Neural crest cell (in vitro differentiated cells): ENCODE measurements at places on chromosomes 12 and 14.

DNA sequence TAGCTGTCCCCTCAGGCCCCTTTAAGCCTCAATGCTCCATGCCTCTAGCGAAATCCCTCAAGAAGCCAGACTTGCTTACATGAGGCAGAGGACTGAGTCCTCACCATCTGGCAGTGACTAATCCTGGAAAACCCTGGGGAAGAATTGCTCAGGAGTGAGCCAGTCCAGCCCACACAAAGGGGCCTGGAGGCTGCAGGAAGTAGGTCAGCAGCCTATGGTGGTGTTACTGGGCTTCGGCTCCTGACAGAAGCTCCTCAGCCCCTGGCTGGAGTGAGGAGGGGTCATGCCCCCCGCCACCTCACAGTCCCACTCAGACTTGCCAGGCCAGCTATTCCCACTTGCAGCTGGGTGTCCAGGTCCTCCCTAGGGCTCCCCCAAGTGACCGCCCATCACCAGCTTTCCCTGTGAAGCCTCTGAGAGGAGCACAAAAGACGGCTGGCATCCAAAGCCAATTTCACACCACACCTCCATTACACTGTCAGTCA lies 250.5 kb downstream of the DPF3 start:
- DNase-seq = no peak

GRCh38 chr12:90102957-90103652 lies 394.5 kb upstream of the ATP2B1 start:
- DNase-seq = no peak

GRCh38 chr14:95695913-95696312 lies 9.7 kb downstream of the TCL1B start:
- no peak for DNase-seq

DNA sequence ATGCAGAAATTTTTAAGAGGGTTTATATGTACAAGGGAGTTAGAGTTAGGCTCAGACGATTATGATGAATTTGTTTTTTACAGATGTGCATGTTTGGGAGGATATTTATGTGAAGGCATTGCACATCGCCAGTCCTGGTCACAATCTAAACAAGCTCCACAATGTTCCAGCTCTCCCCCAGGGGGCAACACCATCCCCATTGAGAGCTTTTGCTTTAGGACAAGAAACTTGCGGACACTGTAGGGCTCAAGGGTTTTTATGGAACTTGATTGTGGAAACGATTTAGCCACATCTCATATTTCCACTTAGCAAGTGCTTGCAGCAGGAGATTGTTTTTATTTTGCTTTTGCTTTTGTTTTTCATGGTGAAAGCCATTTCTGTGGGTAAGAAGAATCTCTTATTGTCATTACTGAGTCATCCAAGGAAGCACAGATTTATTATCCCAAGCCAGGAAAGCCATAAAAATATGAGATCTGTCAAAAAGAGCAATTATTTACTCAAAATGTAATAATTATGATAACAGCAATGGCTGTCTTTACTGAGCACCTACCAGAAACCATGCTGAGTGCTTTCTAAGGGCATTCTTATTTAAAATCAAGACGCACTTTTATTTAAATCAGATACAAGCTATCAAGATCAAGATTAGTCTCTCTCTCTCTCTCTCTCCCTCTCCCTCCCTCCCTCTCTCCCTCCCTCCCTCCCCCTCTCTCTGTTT lies 276.7 kb upstream of the SRRM4 start:
- DNase-seq = no peak

DNA sequence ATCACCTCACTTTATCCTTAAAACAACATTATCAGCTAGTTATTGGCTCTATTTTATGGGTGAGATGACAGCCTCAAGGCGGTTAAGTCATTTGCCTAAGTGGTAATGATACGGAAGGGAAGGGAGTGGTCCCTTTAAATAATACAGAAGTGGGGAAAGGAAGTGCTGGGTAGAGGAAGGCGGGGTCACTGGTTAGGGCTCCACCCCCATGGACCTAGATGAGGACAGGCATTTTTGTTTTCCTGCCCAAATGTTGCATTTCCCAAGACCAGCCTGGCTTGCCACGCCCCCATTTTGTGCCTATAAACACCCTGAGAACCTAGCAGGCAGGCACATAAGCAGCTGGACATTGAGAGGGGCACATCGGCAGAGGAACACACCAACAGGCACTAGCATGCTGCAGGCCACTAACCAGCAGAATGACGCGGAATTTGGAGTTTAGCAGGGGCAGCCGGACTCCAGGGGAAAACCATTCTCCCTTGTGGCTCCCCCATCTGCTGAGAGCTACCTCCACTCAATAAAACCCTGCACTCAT lies 100.9 kb downstream of the EPS8 start:
- peak; percentile 44 for DNase-seq

GRCh38 chr12:56987551-56988053 lies 18.7 kb downstream of the ZBTB39 start:
- DNase-seq = peak; percentile 86

DNA sequence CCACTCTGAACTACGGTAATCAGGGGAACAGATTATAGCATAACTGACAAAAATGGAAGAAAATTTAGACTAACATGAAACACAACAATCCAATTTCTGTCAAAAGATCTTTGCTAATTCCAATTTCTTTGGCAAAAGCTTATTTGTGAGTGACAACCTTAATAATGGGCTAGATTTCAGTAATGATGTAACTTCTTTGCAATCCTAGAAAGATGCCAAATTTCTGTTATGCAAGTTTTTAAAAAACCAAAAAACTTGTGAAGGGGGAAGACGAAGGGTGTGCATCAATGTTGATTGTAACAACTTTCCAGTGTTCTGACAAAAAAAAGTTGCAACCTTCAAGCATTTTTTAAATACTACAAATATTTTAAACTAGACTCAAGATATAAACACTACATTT lies 59.9 kb downstream of the DICER1 start:
- DNase-seq = no peak

GRCh38 chr14:103296987-103297386 lies 37.0 kb upstream of the EIF5 start:
- no peak for DNase-seq

GRCh38 chr12:43840338-43840737 lies 4.5 kb downstream of the TMEM117 start:
- no peak for DNase-seq

DNA sequence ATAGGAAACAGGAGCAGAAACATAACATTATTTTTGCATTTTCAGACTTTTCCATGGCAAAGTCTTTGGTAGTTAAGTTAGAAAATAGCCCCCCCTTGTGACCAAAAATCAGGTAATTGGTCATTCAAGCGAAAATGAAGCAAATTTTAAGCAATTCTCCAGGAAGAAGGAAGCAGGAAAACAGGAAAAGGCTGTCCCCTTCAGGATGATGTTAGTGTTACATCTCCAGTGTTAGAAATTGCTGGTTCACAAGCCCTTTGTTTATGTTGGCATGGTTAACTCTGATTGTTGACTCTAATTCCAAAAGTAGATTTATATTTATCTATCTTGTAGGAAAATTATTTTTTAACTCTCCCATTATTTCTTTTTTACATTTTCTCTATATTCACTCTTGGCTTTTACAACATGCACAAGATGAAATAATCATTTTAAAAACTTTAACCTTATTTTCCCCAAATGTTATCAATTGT lies 18.8 kb upstream of the GAS2L3 start:
- peak; percentile 50 for DNase-seq

GRCh38 chr14:75267141-75267721 lies 11.4 kb upstream of the FOS start:
- no peak for DNase-seq

DNA sequence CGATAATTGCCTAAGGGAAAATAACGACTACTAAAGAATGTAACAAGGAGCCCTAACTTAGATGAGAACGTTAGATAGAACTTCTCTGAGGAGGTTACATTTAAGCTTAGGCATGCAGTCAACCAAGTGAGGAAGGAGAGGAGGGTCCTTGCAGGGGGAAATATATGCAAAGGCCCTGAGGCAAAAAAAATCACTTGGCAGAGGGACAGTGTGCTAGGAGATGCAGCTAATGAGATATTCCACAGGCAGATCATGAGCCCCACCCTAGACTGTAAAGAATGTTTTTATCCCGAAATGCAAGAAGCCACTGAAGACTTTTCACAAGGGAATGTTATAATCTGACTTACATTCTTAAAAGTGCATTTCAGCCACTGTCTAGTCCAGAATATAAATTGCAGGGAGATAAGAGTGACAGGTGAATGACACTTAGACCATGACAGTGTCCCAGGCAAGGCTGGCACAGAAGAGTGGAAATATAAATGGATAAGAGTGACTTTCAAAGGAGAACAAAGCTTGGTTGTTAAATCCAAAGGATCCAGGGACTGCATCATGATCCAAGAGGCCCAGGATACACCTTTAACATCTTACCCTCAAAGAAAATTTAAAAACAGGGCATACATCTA lies 61.0 kb downstream of the PPM1H start:
- DNase-seq = no peak

DNA sequence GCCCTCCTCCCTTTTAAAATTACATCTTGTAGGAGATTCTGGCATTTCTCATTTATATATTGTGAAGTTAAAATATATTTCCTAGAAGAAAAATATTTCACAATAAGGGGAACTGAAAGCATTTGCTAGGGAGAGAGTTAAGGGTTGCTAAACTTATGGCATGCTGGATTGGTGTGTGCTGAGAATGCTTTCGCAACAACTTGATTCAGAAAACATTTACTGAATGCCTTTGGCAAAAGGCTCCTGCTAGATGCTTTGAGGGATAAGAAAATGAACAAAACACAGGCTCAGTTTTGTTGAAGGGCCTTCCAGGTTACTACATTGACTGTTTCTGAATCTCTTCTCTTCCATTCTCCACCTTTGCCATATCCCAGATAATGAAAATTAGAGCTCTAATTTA lies 67.5 kb downstream of the DIP2B start:
- DNase-seq = no peak

- no peak for DNase-seq
Measured at GRCh38 chr12:108357834-108358579, 18.9 kb upstream of the CMKLR1 start.

DNA sequence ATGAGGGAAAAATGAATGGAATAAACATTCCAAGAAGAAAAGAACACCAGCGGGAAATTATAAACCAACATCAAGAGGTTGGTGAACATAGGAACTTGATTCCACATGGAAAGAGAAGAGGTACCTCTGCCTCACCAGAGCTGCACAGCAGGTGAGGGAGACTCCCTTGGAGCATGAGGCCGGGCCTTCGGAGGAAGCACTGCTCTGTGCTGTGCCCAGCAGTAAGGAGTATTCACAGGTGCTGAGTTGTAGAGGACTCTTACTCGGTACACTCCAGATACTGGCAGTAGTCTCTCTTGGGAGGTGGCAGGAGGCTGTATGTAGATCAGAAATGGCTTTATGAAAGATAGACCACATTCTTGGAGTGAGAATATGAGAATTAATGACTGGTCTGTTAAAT lies 76.0 kb downstream of the NPAS3 start:
- no peak for DNase-seq

DNA sequence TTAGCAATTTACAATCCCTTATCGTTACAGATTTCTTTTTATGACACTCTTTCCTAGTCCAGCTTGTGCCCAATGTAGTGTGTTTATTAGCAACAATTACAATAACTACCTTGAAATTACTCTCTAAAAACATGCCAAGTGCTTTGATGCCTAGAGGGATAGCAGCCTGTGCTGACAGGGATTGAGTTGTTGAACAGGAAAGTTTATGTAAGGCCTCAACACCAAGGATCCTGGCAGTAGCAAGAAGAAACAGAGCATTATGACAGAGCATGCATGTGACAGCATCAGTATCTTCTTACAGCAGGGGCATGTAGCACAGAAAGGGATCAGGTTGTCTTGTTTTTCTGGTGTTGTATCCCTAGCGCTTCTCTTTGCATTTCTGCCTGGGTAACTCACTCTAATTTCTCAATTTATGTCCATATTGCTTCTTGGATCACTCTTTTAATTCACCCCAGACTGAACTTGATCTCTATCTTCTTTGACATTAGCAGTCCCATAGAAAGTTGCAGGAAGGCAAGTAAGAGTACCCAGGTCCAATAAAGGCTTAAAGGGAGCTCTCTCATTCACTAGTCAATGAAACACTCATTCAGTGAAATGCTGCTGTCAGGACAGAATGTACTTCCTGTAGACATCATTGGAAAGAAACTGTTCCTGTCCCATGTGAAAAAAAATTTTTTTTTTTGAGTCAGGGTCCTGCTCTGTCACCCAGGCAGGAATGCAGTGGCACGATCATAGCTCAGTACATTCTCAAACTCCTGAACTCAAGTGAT lies 220.0 kb upstream of the GRIP1 start:
- no peak for DNase-seq

- no peak for DNase-seq
Measured at GRCh38 chr12:91507754-91508153, 325.1 kb upstream of the DCN start.

- no peak for DNase-seq
Measured at GRCh38 chr12:57098546-57098945, 9.6 kb downstream of the NAB2 start.

DNA sequence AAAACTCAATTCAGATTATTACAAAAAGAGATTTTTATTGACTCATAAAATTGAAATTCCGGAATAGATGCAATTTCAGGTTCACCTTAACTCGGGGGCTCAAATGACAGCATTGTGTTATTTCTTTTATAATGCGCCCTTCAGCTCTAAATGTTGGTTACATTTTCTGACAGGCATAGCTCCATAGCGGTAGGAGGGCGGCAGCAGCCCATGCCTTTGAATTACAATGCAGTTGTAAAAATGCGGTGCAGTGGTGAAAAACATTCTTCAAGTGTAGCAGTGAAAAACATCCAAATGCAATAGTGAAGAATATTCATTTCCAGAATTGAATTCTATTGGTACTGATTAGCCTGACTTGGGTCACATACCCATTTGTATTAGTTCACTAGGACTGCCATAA lies 215.3 kb upstream of the PKP2 start:
- DNase-seq = no peak

GRCh38 chr12:67892259-67893021 lies 96.8 kb upstream of the IFNG-AS1 start:
- no peak for DNase-seq

- no peak for DNase-seq
Measured at GRCh38 chr12:75738486-75738885, 227.1 kb upstream of the KRR1 start.

DNA sequence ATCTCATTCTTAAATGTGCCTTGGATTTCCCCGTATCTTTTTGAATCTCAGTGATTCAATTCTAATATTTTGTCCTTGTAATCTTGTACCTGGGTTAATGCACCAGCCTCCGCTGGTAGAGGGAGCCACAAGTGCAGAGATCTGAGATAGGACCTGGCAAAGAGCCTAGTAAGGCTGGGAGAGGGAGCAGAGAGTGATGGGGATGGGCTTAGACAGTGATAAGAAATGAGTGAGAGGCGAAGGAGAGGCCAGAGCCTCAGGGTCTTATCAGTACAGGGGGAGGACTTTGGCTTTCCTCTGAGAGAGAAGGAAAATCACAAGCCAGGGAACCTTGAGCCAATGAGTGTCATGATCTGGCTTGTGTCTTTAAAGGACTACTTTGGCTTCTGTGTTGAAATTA lies 30.5 kb upstream of the LMNTD1 start:
- no peak for DNase-seq

- DNase-seq = no peak
Measured at GRCh38 chr12:6265038-6265405, 45.5 kb upstream of the PLEKHG6 start.

GRCh38 chr12:93912086-93912733 lies 235.0 kb downstream of the CRADD start:
- no peak for DNase-seq

- DNase-seq = no peak
Measured at GRCh38 chr14:63453443-63453936, 89.7 kb downstream of the PPP2R5E start.

- no peak for DNase-seq
Measured at GRCh38 chr12:99049774-99050173, 404.7 kb downstream of the APAF1 start.

GRCh38 chr12:104930388-104931326 lies 27.4 kb downstream of the SLC41A2 start:
- no peak for DNase-seq
